ENCODE measurements at places on chromosomes 5 and 9.

DNA sequence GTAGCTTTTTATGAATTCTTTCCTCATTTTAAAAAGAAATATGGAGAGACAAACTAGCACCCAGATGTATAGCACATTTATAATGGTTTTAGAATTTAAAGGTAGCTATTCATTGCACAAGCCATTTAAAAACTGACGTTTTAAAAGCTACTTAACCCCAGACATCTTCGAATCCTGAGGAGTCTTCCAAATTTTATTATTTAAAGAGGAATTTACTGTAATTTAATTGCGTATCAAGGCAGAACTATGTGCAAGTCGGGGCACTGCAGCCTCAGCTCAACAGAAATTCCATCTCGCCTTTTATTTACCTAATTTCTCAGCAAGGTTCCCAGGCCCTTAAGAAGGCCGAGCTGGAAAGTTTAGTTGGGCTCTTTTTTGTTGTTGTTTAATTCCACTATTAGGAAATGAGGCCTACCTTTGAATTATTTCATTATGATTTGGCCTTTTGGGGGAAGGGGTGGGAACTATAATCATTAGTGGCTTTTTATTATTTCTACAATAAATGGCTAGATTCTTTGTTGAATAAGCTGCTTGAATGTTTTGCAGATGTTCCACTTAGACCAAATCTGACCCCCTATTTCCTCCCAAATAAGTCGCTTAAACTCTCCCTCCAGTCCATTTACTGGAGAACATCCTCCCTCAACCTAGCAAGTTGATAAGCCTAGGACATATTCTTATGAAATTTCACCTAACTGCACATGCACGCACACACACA lies 20.2 kb downstream of the NR2F1 start:
- no peak for DNase-seq

GRCh38 chr5:137312011-137312410 lies 187.1 kb downstream of the SPOCK1 start:
- no peak for DNase-seq

DNA sequence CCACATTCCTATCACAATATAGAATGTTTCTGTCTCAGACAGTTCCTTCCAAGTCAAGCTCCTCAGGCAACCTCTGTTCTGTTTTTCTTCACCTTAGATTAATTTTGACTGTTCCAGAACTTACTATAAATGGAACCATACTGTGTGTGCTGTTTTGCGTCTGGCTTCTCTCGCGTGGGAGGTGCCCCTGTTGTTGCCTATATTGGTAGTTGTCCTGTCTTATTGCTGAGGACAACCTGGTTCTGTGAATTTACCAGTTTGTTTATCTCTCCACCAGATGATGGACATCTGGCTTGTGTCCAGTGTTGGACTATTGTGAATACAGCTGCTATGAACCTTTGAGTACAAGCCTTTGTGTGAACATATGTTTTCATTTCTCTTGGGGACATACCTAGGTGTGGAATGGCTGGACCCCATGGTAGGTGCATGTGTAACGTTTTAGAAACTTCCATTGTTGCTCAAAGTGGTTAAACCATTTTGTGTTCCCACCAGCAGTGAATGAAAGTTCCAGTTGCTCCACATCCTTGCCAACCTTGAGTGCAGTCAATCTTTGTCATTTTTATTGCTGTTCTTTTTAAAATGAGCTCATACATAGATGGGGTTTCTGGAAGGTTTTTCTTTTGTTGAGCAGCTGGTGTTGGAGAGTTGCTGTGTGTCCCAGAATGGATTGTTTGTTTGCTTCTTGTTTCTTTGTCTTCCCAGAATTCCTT lies 18.1 kb downstream of the HMCN2 start:
- DNase-seq = no peak

- no peak for DNase-seq
These were observed 42.8 kb upstream of the FABP6 start for GRCh38 chr5:160186480-160186879.

GRCh38 chr5:169071-169727 lies 22.1 kb upstream of the LRRC14B start:
- DNase-seq = no peak

DNA sequence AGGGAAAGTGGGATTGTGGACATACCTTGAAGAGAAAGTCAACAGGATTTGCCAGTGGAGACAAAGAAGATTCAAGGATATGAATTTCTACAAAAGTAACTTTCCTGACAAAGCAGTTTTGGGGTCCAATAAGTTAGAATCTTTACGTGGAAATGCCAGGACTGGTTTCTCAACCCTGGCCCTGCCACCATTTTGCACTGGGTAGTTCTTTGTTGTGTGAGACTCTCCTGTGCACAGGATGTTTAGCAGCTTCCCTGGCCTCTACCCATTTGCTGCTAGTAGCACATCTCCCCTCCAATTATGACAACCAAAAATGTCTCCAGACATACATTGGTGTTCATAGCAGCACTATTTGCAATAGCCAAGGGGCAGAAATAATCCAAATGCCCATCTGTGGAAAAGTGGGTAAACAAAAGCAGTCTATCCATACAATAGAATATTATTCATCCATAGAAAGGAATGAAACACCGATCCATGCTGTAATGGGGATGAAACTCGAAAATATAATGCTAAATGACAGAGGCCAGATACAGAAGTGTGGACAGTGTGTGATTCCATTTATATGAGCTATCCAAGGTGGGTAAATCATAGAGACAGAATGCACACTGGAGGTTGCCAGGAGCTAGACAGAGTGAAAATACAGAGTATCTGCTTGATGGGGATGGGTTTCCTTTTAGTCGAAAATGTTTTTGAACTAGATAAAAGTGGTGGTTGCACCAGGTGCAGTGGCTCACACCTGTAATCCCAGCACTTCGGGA lies 91.4 kb downstream of the NSUN2 start:
- no peak for DNase-seq

DNA sequence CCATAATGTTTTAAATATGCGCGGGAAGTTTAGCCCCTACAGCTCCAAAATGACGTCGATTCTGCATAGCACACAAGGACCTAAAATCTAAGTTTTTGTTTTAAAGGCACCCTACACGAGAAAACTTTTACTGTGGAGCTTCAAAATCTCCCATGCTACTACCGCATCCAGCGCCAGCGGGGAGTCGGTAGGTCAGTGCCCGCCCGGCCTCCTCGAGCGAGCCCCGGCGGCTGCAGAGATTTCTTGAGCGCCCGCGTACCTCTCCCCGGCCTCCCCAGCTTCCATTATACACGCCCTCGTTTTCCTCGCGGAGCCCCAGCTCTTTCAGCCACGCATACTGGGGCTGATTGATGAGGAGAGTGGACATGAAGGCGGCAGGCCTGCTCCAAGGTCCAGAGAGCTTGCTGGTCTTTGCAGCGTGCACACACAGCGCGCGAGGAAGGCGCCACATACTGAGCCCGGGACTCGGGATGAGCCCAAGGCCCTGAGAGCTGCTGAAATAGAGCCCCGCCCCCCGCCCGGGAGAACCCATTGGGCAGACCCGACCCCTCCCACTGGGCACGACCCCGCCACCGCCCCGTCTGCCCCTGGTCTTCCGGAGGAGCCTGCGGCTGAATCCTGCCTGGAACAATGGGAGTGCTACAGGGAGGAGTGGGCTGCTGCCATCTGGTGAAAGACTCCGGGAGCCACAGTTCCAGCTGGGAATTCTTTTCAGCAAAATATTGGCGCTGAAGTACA lies at the start of gene ALDH7A1:
Gene ALDH7A1, minus strand, starts transcription at position 472 of the 738 bp plus-strand sequence. Its CDS starts 21 bp downstream, at position 451.
- peak; percentile 10 for DNase-seq

DNA sequence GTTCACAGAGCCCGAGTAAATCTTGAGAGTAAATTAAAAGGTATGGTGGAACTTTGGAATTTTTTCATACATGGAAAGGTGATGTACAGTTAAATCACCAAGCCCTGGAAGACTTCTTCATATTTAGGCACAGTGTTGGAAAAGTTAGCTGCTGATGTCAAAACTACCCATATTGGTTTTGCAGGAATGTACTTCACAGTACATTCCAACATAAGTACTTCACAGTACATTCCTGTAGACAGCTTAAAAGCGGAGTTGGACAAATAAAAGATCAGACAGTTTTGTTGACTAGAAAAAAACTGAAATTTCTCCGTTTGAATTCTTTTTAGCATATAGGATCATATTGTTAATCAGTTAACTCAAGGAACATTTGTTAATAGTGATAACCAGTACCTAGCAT lies 1.8 kb downstream of the RANBP17 start:
- no peak for DNase-seq

DNA sequence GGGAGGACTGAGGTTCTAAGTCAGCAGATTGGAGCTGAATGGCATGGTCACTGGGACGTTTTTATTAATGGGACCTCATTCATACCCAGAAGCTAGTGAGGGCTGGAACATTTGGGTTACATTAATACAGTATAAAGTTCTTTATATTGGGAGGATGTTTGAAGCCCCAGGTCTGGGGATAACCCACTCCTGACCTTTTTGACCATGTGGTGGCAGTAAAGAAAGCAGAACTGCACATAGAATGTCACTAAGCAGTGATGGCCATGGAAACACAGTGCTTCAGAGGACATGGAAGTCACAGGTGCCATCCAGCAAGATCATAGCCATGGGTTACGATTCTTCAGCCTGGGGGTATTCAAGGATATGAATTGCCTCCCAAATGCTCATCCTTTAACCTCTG lies 176.0 kb downstream of the ATP10B start:
- DNase-seq = no peak

GRCh38 chr9:136268735-136269134 lies 23.1 kb upstream of the QSOX2 start:
- DNase-seq = no peak

DNA sequence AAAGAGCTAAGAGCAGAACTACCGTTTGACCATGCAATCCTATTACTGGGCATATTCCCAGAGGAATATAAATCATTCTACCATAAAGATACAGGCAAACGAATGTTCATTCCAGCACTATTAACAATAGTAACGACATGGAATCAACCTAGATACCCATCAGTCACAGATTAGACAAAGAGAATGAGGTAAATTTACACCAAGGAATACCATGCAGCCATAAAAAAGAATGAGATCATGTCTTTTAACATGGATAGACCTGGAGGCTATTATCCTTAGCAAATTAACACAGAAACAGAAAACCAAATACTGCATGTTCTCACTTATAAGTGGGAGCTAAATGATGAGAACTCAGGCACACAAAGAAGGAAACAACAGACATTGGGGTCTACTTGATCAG lies 641.9 kb downstream of the PDE4D start:
- DNase-seq = no peak

GRCh38 chr5:113226116-113226736 lies 208.6 kb downstream of the TSSK1B start:
- no peak for DNase-seq

- no peak for DNase-seq
These were observed 103.2 kb upstream of the TARS1 start for GRCh38 chr5:33337637-33337992.

- DNase-seq = no peak
These were observed 18.2 kb upstream of the CEP120 start for GRCh38 chr5:123441408-123441807.

DNA sequence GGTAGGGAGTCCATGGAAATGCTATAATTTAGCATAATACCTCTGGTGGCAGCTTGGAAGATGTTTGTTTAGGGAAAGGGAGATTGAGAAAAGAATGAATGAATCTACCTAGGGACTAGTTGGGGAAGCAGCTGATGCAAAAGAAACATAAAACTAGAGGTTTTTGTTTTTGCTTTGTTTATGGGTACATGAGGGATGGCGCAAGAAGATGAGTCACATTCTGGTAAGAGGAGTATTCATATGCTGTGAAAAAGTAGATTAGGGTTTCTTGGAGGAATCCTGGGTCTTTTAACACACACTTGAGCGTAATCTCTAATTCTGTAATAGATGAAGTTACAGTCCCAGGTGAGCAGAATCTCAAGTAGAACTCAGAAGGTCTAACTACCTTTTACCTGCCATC lies 17.1 kb downstream of the C9orf43 start:
- DNase-seq = no peak

DNA sequence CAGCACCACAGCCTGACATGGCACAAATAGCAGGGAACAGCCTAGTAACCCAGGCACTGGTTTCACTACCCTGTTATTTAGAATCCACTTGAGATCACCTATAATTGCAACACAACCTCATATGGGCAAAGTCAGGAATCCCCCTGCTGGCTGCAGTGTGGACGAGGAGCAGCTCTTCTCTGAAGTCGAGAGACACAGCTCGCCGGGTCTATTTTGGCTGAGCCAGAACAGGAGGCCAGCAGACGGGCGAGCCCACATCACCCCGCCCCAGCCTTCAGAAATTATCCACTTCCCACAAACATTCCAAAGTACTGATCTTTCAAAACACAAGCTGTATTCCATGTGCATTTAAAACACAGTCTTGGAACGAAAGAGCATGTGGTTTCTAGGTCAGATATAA lies 179.0 kb downstream of the ROR2 start:
- no peak for DNase-seq

DNA sequence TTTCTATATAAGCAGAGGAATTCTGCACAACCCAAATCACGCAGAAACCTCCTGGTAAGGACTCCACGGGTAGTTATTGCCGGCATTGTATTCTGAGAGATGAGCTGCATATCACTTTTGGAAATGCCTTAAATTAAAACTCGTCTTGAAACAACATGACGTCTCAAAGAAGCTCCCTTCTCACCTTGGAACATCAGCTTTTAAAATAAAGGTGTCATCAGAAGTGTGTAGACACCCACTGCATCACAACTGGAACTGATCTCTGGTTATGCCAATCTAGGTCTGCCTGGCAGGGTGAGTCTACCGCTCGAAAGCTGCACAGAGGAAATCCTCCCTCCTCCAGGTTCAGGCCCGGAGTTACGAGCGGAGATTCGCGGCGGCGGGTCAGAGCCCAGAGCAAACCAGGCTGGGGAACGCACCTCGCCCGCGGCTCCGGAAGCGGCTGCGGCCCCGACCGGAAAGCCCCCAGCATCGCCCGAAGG lies 974 bp upstream of the SLC12A2 start:
- DNase-seq = no peak

DNA sequence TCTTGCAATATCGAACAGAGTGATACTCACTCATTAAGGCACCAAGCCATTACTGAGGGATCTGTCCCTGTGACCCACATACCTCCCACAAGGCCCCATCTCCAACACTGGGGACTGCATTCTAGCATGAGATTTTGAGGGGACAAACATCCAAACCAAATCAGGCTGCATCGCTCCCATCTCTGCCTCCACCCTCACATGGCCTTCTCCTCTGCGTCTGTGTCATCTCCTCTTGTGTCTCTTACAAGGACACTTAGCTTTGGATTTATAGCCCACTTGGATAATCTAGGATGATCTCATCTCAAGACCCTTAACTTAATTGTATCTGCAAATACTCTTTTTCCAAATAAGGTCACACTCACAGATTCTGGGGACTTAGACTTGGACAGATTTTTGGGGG lies 284.4 kb upstream of the DAP start:
- DNase-seq = no peak

- DNase-seq = no peak
These were observed 287.2 kb downstream of the FANCC start for GRCh38 chr9:95030344-95030743.

- no peak for DNase-seq
These were observed 7.5 kb upstream of the RAPGEF1 start for GRCh38 chr9:131747352-131747751.

GRCh38 chr9:38437193-38437823 lies 13.1 kb upstream of the IGFBPL1 start:
- no peak for DNase-seq

DNA sequence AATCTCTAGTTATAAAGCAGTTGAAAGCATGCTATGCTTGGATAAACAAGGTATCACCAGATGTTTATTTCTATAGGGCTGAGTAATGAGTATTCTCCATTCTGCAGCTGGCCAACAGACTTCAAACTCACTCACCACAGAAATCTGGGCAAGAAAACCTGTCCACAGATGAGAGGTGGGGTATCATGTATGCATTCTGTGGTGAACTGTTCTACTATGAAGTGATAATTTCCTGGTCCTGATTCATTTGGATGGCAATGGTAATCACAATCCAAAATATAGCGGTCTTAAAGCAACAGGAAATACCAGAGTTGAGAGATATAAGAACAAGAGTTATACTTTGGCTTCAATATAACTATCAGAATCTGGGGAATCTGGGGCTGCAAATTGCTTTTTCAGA lies 65.9 kb upstream of the EFNA5 start:
- DNase-seq = no peak
